ENCODE measurements at places on chromosomes 7 and 10. TPM values are rescaled to one million over a fixed set of nuclear protein-coding genes. Genes with fewer than 3 reads are reported as not detected.

Gene CPA1
- not detected for total RNA-seq

Gene GSAP
- 2.1 TPM for total RNA-seq

Gene HPSE2
- not detected for total RNA-seq

Gene ATOH7
- total RNA-seq: 0.88 TPM

Gene OGDHL
- total RNA-seq: 0.37 TPM

Gene HGF
- 75.8 TPM for total RNA-seq
